ENCODE measurements at places on chromosomes 12 and 14. TPM values are rescaled to one million over a fixed set of nuclear protein-coding genes. Genes with fewer than 3 reads are reported as not detected.

The TOGARAM1 gene
- total RNA-seq: 6.6 TPM

- DNase-seq: no peak
- no peaks in the 10 kb centered on the region for H3K27me3 ChIP-seq
- no peak overlapping the region for H3K27ac ChIP-seq
- H3K4me1 ChIP-seq: no peaks in the 10 kb centered on the region
- no peak overlapping the region for H3K4me3 ChIP-seq
- H3K36me3 ChIP-seq: no peaks in the 10 kb centered on the region
These were observed 306.2 kb downstream of the TRHDE start for GRCh38 chr12:72578327-72578726.

- DNase-seq: no peak
- H3K36me3 ChIP-seq: peaks cover 3% of the 10 kb centered on the region
- peaks cover 4% of the 10 kb centered on the region for H3K4me1 ChIP-seq
- H3K27me3 ChIP-seq: no peaks in the 10 kb centered on the region
These were observed 179.8 kb upstream of the DYRK2 start for GRCh38 chr12:67468549-67469245.

GRCh38 chr12:6961695-6962284 is 8.7 kb downstream of the PHB2 start:
- H3K4me3 ChIP-seq: peak overlapping the region; percentile 77
- peak; percentile 73 for DNase-seq
- no peaks in the 10 kb centered on the region for H3K27me3 ChIP-seq
- peaks cover 86% of the 10 kb centered on the region for H3K4me1 ChIP-seq
- peaks cover 70% of the 10 kb centered on the region for H3K36me3 ChIP-seq

- no peak overlapping the region for H3K4me3 ChIP-seq
- H3K36me3 ChIP-seq: no peaks in the 10 kb centered on the region
- H3K27ac ChIP-seq: no peak overlapping the region
- H3K4me1 ChIP-seq: no peaks in the 10 kb centered on the region
These were observed 76.5 kb downstream of the TGFB3 start for GRCh38 chr14:75905147-75905904.

DNA sequence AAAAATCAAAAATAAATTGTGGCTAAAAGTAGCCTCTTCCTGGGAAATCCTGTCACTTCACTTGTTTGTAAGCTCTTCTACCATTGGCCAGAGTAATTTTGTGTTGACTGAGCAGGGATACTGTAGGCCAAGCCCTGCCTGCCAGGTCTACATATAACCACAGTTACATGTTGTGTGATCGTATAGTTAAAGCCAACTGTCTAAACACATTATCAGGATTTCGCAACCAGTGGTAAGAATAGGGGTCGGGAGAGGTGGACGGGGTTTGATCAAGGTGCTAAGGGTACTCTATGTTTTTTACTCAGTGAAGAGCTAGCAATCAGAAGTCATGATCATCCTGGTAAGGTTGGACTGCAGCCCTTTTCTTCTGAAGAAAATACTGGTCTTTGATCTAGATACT is 13.4 kb downstream of the ANKRD13A start:
- H3K4me3 ChIP-seq: no peak overlapping the region
- no peak for DNase-seq
- H3K36me3 ChIP-seq: peaks cover 35% of the 10 kb centered on the region
- H3K27ac ChIP-seq: peak overlapping the region; percentile 68
- H3K4me1 ChIP-seq: peaks cover 67% of the 10 kb centered on the region

- H3K4me3 ChIP-seq: no peak overlapping the region
- no peaks in the 10 kb centered on the region for H3K27me3 ChIP-seq
- DNase-seq: no peak
- H3K4me1 ChIP-seq: no peaks in the 10 kb centered on the region
- no peak overlapping the region for H3K27ac ChIP-seq
These were observed 49.2 kb downstream of the ACACB start for GRCh38 chr12:109165599-109165998.

DNA sequence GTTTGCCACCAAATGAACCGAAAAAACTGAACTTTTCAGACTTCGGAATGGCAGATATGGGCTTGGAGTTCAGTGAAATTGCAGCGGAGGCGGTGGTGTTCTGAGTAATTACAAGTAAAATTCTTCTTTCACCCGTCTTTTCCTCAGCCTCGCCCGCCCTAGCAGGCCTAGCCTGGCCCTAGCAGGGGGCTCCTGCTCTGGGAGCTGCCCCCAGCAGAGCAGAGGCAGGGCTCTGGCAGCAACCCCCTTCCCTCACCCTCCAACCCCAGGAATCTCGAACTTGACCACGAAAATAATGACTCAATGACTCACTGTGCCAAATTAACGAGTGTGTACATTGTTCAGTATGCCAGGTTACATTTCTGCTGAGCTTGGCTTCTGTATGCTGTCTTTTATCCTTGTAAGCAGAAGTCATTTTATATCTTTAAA is 1.1 kb downstream of the PAPLN start:
- peaks cover 11% of the 10 kb centered on the region for H3K4me1 ChIP-seq
- H3K27me3 ChIP-seq: peaks cover 70% of the 10 kb centered on the region

The RIC8B gene
- 11.3 TPM for total RNA-seq

GRCh38 chr12:96500693-96501092 is 11.3 kb downstream of the CFAP54 start:
- peaks cover 32% of the 10 kb centered on the region for H3K4me1 ChIP-seq
- H3K4me3 ChIP-seq: no peak overlapping the region
- peak overlapping the region; percentile 79 for H3K27ac ChIP-seq
- DNase-seq: no peak
- no peaks in the 10 kb centered on the region for H3K27me3 ChIP-seq

All from activated CD4-positive, alpha-beta T cell treated with anti-CD3 and anti-CD28 coated beads for 36 hours (primary cell).